ENCODE measurements at places on chromosomes 7 and 10. TPM values are rescaled to one million over a fixed set of nuclear protein-coding genes. Genes with fewer than 3 reads are reported as not detected.

DNA sequence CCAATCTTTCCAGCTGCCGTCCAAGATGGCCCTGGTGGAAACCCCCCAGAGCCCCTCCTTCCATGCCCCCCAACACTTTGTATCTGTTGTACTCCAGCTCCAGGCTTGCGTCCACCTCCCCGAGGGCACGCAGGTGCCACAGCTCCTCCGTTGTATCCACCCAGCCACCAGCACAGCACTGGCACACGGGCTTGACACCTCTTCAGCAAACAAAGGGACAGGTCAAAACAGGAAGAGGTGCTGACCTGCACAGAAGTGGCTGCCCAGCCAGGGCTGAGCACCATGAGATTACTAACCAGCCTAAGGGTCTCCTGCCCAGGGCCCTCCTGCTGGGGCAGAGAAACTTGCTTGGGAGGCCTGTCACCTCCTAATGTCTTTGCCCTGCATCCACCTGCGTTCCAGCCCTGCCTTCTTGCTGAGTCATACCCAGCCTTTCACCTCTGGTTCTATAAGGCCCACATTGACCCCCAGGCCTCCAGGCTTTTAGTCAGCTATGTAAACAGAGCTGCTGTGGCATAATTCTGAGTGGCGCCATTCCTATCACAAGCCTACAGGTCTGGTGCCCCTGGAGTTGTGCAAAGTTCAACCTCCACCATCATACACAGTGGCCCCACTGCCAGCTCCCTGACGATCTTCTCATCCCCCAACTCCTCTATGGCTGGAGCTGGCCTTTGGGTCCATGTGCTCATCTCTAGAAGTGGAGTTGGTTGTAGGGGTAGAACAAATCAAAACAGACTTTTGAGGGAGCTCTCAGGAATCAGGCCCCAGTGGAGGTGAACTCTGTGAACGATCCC, 20.9 kb downstream of the SLC29A3 start:
- no peak for DNase-seq

- no peak for DNase-seq
Measured at GRCh38 chr10:72009425-72010081, 45.4 kb downstream of the CHST3 start.

DNA sequence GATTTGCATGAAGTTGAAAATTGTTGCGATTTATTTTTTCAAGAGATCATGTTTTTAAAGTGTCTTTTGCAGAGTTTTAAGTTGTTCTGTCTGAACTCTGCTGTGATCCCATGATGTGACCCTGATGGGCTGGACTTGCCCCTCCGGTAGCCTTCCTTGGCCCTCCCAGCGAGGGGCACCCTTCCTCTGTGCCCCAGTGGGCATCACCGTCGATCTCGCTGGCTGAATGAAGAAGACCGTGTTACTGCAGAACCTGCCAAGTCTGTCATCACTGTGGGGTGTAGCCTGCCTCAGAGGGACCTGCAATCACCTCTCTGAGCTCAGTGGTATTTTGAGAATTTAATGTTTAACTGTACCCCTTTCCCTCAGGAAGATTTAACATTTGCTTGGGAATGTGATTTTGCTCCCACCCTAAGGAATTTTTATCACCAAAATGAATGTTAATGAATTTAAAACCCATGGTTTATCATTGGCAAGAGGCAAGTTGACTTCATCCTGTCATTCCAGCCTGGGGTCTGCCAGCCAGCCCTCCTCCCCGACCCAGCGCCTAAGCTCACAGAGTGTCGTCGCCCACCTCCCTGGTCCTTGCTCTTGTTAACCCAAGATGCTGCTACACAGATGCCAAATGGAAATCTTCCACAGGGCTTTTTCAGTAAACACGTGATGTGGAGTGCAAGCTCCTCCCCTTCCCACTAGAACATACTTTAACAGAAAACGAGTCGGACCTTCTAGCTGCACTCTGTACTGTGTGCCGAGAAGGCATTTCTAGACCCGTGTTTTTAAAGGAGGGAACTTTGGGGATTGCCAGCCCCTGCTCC, 115.4 kb downstream of the NT5C2 start:
- DNase-seq, result no peak

DNA sequence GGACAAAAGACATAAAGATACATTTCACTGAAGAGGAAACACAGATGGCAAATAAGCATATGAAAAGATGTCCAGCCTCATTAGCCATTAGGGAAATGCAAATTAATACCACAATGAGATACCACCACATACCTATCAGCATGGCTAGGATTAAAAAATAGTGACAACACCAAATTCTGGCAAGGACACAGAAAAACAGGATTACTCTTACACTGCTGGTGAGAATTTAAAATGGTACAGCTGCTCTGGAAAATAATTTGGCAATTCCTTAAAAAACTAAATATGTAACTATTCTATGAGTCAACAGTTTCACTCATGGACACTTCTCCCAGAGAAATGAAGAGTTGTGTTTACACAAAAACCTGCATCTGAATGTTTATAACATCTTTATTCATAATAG, 121.1 kb downstream of the C10orf90 start:
- DNase-seq, result no peak

- DNase-seq, result no peak
Measured at GRCh38 chr7:93883917-93884345, 6.6 kb downstream of the TFPI2 start.

GRCh38 chr7:148944935-148945934, 61.1 kb upstream of the EZH2 start:
- DNase-seq, result no peak

- DNase-seq, result no peak
Measured at GRCh38 chr7:33926535-33926934, 21.2 kb downstream of the BMPER start.

DNA sequence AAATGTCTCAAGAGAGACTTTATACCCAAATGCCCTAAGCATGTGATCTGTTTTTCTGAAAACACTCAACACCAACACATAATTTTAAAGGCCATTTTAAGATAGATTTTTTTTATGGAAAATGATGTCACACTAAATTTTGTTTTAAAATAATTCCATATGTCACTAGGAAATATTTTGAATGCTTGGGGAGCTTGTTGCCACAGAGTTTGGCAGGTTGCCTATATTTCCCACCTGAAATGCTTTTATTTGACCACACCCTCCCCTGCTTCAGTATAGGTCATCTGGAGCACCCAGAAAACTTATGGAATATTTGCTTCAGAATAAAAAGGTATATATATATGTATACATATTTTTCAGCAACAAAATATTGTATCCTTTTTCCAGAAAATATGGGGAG, 180.0 kb upstream of the ANK3 start:
- no peak for DNase-seq

DNA sequence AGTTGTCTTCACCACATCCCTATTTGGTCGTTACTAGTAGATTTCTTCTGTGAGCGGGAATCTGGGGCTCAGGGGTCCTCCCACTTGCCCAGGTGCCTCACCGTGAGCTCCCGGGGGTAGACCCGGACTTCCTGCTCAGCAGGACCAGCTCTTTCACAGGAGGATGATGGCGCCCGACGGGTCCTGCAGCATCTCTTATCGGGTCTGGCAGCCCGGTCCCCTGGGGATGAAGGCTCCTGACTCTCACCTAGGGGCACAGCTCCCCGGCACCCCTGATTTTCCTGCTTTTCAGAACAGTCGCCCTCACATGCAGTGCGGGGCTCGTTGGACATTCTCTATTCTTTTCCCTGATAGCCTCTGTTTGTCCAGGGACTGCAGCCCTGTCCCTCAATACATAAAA, 33.0 kb upstream of the SHH start:
- DNase-seq, result no peak

The CCL24 gene
- total RNA-seq, result not detected

The UTF1 gene
- total RNA-seq, result 0.19 TPM

The MUC12 gene
- 1.5 TPM for total RNA-seq

The CBX3 gene
- total RNA-seq, result 307 TPM

The WNT2 gene
- not detected for total RNA-seq

The ANLN gene
- total RNA-seq, result 35.6 TPM
